Neuronal stem cell (in vitro differentiated cells): ENCODE measurements at places on chromosomes 6 and 20.

GRCh38 chr20:1319462-1319861 lies 9.5 kb downstream of the SDCBP2 start:
- no peak for DNase-seq

DNA sequence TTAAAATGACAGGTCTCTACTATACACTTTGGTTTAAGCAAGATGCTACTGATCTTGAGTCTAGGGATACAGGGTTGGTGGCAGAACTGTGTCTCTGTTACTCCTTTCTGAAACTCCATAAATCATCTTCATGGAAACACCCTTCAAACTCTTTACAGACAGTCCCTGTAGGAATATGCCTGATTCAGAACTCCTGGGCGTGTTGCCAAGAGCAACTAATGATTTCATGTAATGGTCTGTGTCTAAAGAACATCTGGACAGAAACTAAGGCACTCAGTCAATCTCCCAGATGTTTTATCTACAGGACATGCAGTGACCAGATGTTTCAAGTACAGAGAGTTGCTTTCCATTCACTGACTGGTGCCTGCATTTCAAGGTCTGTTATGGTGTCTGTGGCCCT lies 464.4 kb upstream of the CHD6 start:
- no peak for DNase-seq

DNA sequence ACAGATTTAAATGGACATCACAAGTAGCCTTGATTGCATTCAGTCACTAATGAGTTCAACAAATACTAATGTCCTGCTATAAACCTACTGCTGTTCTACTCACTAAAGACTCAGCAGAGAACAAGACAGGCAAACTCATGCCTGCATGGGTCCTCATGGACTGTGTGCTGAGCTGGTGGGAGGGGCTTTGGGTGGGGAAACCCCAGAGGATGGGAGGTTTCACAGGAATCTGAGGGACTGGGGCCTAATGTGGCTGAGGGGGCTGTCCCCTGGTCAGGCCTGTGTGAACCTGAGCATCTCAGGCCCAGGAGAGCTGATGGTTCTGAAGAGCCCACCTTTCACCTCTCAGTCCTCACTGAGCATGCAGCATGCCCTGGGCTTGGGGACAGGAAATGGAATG lies 1.4 kb downstream of the CST8 start:
- DNase-seq = no peak

DNA sequence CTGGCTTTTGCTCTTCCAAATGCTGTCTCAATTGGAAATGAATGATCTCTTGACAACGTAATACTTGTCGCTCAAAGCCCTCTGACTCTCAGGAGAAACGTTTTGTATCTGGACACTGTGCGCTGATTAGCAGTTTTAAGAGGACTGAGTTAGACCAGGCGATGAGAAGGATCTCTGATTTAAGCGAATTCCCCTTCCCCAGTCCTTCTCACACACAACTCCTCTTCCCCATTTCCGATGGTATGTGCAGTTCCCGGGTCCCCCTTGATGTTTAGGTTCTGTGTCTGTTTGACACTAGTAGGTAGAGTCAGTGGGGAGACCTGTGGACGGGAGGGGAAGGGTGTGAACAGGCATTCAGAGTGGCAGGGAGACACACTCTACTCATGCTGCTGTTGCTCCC lies 2.5 kb downstream of the ZDHHC14 start:
- DNase-seq = no peak

- DNase-seq = no peak
Measured at GRCh38 chr20:59987135-59987534, 28.9 kb downstream of the CDH26 start.

DNA sequence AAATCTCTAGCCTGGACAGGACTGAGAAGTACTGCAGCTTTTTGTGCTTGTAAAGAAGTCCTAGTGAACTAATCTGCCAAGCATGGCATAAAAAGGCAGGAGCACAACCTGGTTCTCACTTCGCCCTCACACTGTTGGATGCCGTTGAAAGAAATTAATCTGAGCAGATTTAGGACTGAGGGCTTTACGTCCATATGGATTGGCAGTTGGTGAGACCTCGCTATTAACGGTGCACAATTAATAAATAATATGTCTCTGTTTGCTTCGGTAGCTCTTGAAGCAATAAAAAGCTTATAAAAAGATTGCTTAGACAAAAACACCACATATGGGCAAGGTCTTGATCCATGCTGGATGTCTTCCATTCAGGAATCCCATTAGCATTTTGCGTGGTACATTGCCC lies 185.6 kb upstream of the EPHA7 start:
- DNase-seq = no peak

DNA sequence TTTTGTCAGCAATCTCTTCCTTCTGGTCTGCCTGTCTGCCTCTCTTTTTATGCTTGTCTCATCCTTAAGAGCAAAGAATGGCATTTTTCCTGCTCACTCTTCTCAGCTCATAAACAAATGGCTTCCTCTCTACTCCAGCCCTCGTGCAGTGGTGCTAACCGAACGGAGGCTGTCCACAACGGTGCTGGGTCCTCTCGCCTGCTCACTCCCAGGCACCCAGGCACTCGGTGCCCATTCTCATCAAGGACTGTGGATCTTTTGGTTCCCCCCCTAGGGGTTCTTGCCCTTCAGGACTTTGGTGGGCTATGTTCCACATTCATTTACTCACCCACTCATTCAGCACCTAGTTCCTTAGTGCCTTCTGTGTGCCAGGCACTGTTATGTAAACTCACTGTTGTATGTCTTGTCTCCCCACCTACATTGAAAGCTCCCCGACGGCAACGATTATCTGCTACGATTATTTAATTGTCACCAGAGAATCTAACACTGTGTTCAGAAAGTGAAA lies 113.9 kb downstream of the FYN start:
- no peak for DNase-seq

GRCh38 chr20:4161401-4162251 lies 146.3 kb upstream of the RNF24 start:
- DNase-seq = no peak

DNA sequence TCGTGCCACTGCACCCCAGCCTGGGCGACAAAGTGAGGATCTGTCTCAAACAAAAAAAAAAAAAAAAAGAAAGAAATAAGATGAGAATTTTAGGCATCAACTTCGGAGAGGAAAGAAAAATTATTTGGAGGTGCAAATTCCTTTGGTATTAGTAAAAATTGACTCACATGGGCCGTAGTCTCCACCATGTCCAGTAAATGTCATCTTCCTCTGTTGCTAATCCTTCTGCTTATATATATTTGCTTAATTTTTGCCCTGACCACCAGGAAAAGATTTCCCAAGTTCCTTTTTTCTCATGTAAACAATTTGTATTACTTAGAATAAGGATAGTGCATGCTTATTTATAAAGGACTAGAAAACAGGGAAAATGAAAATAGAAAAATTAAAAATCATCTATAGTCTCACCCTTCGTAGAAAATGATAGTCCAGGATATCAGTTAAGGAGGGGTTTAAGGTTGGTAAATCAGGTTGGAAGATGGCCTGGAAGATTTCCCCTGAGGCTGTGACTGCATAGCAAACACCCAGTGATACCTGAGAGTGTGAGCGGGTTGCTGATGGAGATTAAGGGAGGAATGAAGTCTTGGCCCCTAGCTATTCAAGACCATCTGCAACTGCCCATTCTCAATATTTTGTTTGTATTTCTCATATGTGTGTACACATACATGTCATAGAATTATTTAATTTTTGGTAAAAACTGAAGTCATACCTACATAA lies 240.8 kb downstream of the ZNF217 start:
- DNase-seq = no peak

- DNase-seq = no peak
Measured at GRCh38 chr20:10970109-10970508, 296.3 kb upstream of the JAG1 start.

DNA sequence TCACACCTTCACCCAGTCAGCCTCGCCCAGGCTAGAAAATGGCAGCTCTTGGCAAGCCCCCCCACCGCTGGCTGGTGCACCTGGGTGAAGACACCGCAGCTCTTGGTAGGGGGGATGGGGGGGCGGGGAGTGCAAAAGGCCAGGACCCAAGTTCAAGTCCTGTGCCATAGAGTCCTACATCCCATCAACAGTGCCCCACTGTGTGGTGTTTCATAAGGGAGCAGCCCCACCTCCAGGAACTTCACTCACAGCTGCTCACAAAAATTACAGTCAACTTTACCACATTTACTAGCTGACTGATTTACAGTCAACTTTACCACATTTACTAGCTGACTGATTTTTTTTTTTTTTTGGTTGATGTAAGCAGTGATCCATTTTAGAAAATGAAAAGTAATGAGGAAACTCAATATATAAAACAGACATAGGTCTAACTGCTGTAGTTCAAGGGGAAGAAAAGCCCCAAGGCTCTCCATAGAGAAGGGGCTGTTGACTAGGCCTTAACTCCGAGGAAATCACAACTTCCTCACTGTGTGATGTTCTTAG lies 208.9 kb upstream of the SNX9 start:
- DNase-seq = no peak

- no peak for DNase-seq
Measured at GRCh38 chr6:114240796-114241195, 102.0 kb downstream of the HS3ST5 start.

DNA sequence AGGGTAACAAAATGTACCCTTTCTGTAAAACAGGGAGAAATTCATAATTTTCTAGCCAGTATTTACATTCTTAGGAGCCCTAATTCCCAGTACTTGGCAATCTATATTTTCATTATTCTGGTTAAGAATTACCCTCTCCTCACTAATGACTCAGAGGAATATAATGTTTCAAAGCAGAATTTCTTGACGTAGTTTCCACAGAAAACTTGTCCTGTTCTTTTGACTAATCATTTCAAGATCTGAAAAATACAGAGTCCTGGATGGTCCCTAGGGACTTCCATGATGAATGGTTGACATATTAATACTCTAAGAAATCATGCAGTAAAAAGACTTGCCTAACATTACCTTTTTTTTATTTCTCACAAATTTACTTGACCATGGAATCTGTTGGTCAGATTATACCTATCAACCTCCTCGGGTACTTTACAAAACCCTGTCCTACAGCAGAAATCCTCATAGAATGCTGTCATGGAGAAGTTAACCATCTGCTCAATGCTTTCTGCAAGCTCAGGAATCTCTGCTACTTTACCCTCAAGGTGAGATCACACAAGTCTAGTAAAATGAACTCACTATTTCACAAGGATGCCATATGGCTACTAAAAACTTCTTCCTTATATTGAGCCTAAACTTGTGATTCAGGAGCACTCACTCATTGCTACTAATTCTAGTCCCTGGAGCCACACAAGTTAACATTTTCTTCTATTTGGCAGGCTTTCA lies 202.1 kb upstream of the CNR1 start:
- DNase-seq = no peak

DNA sequence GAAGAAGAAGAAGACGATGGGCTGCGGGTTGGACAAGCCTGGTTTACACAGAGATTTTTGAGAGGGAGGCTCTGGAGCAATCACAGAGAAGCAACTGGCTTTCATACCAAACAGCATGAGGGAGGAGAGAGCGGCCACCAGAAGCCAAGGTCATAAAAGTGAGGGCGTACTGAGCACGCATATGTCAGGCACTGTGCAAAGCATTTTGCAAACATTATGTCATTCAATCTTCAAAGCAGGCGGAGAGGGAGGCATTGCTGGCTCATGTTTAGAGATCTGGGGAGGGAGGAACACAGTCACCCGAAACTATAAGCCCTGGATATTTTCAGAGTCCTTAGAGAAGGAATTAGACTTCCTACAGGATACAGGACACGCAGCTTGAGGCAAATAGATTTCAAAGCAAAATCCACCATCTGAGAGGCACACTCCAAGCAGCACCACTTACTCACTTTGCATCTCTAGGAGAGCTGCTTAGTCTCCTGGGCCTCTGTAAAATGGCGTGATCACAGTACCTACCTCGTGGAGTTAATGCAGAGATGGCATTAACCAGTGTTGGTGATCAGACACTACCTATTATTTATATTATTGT lies 24.6 kb downstream of the RAMACL start:
- DNase-seq = no peak

DNA sequence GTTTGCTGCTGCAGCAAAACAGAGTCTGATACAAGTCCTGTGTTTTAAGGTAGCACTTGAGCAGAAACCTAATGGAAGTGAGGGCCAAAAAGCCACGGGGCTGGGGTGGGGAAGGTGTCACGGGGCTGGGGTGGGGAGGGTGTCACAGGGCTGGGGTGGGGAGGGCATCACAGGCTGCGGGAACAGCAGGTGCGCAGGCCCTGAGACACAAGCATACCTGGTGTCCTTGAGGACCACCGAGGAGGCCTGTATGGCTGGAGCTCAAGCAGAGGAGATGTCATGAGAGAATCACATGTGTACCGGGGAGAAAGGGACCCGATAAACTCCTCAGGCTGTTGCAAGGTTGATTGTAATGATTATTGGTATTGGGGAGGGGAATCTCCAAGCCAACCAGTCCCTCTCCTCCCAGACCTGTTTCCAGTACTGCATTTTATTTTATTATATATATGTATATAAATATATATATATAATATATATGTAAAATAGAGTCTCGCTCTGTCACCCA lies 13.6 kb upstream of the SPO11 start:
- no peak for DNase-seq
